ENCODE measurements at places on chromosomes 2 and 18.

GRCh38 chr2:122734766-122735424 is 979.4 kb downstream of the TSN start:
- no peak for DNase-seq

- DNase-seq: no peak
These were observed 60.8 kb upstream of the PGAP1 start for GRCh38 chr2:196987298-196987648.

DNA sequence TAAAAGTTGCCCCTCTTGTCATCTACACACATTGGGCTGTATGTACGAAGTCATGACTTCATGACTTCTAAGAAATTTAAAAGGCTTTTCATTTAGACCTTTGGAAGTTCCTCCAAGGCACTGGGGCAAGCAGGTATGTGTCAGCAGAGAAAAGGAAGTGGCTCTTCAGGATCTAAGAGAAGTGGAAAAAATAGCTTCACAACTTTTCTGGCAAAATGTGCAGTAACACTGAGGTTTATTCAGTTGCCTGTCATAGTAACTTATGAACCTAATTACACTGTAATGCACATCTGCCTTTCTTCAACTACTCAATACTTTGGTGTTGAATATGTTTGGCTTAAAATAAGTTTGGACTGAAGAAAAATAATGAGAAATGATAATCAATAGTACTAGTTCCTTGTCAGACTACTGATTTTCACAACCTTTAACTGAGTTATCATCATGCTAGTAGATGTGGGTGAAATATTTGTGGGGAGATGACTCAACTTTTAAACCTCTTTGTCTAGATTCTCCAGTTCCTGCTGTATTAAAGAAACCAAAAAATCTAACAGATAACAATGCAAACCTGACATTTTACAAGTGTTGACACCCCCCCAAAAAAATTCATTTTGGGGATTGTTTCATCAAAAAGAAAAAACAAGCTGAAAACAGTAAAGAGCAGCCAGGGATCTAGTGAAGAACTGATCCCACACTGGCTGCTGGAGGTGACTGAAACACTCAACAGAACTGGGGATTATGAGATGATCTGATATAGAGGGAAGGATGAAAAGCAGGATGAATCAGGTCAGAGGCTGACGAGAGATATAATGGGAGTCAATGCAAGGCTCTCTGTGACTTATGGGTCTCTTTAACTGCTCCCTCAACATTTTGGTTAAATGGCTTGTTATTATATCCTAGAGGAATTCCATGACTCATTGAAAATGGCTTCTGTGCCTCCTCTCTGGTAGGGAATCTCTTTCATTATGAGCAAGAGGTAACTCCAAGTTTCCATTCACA is 84.6 kb downstream of the COLEC12 start:
- no peak for DNase-seq

GRCh38 chr2:73285159-73285739 is 971 bp upstream of the FBXO41 start:
- DNase-seq: peak; percentile 60

- no peak for DNase-seq
These were observed 101.9 kb downstream of the MBD5 start for GRCh38 chr2:148122788-148123187.

DNA sequence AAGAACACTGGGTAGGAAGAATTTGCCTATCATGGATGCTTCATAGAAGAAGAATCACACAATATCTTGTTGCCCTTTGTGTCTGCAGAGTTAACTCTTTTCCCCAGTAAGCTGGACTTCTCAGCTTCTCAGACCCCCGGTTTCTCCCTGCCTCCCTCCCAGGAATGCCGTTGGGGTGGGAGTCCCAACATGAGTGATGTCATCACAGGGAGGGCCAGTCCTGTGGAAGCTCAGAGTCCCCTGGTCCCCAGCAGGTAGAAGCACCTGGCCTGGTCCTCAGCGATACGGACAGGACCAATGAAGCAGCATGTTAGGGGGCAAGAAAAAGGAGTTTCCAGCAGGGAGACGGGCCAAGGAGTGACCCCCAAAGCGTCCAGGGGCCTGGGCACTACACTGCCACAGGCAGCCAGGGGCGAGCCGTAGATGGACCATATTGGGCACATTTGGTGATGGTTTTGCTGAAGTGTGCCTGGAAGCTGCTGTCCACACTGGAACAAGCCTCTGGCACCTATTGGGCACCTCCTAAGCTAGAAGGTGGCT is 235.9 kb upstream of the SMAD2 start:
- no peak for DNase-seq

GRCh38 chr2:190860985-190861680 is 19.5 kb upstream of the GLS start:
- DNase-seq: no peak

GRCh38 chr2:68009526-68009925 is 53.3 kb downstream of the C1D start:
- no peak for DNase-seq

DNA sequence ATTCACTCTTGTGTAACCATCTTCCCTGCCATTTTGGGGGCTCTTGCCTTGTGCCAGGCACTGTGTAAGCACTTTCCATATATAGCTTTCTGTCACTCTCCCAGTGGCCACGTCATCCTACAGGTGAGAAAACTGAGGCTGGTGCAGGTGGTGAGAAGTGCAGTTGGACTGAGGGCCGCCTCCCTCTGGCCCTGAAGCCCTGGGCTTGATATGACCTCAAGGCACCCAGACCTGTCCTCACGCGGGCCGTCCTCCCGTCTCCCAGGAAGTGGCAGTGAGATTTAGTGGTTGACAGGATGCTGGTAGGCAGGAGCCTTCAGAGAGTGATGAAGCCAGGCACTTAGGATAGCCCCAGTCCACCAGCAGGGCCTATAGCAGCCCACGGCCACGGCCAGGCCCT is 30.5 kb downstream of the MAL start:
- no peak for DNase-seq

DNA sequence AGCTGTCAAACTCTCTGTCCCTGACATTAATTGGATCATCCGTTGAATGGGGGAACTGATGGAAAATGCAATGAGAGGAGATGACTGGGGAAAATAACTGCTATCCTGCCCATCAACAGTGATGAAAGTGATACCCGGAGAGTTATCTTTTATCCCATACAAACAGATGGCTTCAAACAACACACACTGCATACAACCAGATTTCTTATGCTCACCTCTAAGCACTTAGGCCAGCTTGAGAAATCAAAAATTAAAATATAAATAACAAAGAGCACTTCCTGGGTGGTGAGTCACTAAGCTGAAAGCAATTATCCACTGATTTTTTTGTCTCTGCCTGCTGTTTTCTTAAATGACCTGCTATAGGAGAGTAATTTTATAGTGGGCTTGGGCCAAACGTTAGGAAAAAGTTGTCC is 237.6 kb upstream of the RGPD4 start:
- no peak for DNase-seq

GRCh38 chr18:60019463-60019840 is 119.7 kb downstream of the PMAIP1 start:
- no peak for DNase-seq

- no peak for DNase-seq
These were observed 221.3 kb upstream of the RAB6C start for GRCh38 chr2:129757915-129758783.

- no peak for DNase-seq
These were observed 101.8 kb downstream of the DCC start for GRCh38 chr18:52441794-52442193.

- no peak for DNase-seq
These were observed 63.8 kb downstream of the RTP5 start for GRCh38 chr2:241933179-241933911.

- DNase-seq: no peak
These were observed 612.1 kb downstream of the KCNJ3 start for GRCh38 chr2:155310589-155310988.

GRCh38 chr2:53403792-53404413 is 363.7 kb upstream of the CHAC2 start:
- no peak for DNase-seq

GRCh38 chr2:162155093-162155492 is 3.0 kb upstream of the GCG start:
- DNase-seq: no peak

- no peak for DNase-seq
These were observed 174.6 kb upstream of the ALPP start for GRCh38 chr2:232203936-232204335.

GRCh38 chr2:63977904-63978303 is 41.3 kb downstream of the VPS54 start:
- DNase-seq: no peak

GRCh38 chr18:48616484-48617255 is 77.8 kb downstream of the CTIF start:
- DNase-seq: no peak

- DNase-seq: no peak
These were observed 236.4 kb downstream of the PIEZO2 start for GRCh38 chr18:10912790-10913545.

- no peak for DNase-seq
These were observed 134.1 kb downstream of the SLC8A1 start for GRCh38 chr2:40317761-40318160.

DNA sequence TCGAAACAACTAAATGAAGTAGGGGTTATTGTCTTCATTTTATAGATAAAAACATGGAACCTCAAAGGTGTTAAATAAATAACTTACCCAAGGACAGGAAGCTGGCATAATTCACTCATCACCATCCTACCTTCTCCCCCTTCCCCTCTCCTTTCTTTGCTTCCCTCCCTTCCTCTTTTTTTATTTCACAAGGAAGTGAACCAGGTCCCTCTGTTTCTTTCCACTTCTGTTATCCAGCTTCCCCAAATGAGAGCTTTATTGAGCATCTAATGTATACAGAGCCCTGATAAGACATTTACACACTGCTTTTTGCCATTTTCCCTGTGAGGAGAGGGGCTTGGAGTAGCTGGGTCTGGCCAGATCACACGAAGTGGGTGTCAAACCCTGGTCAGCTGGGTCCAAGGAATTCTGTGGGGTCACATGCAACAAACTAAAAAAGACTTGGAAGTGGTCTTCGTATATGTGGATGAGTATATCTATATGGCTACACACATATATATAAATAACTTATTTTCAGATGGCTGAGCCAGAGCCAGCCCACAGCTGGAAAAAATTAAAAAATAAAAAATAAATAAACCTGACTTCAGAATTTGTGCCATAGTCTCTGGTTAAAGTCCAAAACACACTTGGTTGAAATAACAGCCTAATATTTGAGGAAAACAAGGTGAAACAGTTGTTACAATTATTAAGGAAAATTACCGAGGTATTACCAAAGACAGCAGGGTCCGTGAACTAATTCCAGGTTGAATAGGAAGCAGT is 49.3 kb upstream of the FOSL2 start:
- DNase-seq: no peak

DNA sequence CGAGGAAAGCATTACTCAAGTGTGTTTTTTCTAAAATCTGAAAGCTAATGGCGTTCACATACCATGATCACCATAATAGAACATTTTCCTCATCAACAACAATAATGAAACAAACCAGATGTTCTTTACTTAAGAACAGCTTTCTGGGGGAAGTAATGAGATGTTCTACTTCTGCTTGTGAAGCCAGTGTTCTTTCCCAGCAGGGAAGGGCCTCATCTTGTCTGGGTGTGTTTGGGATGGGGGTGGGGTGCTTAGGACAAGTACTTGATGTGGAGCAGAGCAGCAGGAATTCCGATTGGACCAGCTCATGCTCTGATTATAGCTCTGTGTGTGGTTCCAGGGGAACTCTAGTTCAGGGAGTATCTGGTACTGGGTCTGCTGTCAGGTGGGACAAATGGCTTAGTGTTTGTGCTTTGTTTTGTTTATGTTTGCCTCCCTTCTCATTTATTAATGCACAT is 163.0 kb upstream of the NOSTRIN start:
- DNase-seq: no peak

- no peak for DNase-seq
These were observed 232.8 kb downstream of the MBD5 start for GRCh38 chr2:148253685-148254084.

- DNase-seq: no peak
These were observed 209.0 kb upstream of the KYNU start for GRCh38 chr2:142668420-142668819.

DNA sequence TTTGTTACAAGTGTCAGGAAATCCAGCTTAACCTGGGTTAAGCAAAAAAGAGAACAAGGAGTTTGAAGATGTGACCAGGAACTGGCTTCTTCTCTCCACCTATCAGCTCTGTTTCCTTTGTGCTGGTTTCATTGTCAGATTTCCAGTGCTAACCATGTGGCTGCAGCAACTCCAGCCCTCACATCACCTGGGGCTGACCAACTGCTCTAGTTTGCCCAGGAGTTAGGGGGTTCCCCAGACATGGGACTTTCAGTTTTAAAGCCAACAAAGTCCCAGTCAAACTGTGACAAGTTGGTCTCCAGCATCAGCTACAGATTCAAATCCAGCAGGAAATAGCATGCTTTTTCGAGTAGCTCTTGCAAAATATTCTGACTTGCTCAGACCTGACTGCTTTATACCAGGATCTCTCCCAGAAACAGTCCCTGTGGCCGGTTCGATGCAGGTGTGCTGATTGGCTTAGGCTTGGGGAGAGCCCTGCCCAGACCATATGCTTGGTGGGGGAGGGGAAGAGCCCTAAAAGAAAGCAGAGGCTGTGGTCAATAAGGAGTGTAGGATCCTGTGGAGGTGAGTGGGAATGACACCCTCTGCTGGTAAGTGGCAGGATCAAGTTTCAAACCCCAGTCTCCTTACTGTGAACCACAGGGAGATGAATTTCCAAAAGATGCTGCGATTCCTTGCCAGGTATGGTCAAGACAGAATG is 49.5 kb downstream of the KCNE4 start:
- DNase-seq: peak; percentile 8

- DNase-seq: no peak
These were observed 125.9 kb downstream of the LYPD1 start for GRCh38 chr2:132544006-132544630.

DNA sequence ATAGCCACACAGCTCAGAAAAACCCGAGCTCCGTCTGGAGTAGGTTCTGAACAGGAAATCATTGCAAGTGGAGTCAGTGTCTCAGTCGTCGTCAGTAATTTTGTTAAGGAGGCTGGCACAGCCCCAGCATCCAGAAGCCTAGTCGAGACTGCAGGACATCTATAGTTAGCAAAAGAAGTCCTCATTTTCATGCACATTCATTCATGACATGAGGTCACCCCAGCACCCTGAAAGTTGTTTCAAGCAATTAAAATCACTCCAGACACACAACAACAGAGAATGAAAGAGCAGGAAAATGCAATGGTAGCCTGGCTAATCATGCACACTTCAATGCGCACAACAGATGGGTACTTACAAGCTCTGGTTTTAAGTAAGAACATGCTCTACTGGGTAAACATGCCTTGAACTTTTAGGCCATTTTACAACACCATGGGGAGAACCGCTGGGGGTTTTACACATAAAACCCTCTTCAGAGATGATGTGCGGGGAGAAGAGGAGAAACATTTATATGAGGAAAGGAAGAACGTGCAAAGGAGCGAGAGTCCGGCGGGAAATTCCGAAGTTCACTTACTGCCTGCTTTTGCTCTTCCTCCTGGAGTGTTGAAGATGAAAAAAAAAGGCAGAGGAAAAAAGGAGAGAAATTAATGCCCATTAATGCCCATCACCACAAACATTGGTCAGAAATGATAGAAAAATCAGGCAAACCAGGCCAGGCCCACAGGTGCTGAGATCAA is 77.4 kb upstream of the DNMT3A start:
- DNase-seq: no peak

- DNase-seq: no peak
These were observed 3.8 kb upstream of the CYRIA start for GRCh38 chr2:16669388-16669787.

Data from CMK (cell line).